ENCODE measurements at places on chromosomes 11 and 22.

GRCh38 chr11:38796281-38796680 lies 2198.2 kb upstream of the RAG2 start:
- no peak for DNase-seq

DNA sequence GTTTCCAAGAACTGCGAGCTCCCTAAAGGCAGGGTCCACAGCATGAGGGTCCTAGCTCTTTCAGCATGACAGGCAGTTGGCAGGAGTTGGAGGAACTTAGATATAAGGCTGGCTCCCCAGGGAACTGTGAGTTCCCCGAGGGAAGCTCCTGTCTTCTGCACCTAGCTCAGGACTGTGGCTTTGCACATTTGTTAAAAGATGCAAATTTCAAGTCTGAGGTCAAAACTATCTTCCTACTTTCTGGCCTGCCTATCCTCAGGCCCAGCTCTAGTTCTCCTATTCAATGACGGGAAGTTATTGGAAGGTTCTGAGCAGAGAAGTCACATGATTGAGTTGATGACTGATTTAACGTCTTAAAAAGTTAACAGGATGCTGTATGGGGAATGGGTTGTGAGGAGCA lies 11.7 kb upstream of the UCP3 start:
- DNase-seq = no peak

DNA sequence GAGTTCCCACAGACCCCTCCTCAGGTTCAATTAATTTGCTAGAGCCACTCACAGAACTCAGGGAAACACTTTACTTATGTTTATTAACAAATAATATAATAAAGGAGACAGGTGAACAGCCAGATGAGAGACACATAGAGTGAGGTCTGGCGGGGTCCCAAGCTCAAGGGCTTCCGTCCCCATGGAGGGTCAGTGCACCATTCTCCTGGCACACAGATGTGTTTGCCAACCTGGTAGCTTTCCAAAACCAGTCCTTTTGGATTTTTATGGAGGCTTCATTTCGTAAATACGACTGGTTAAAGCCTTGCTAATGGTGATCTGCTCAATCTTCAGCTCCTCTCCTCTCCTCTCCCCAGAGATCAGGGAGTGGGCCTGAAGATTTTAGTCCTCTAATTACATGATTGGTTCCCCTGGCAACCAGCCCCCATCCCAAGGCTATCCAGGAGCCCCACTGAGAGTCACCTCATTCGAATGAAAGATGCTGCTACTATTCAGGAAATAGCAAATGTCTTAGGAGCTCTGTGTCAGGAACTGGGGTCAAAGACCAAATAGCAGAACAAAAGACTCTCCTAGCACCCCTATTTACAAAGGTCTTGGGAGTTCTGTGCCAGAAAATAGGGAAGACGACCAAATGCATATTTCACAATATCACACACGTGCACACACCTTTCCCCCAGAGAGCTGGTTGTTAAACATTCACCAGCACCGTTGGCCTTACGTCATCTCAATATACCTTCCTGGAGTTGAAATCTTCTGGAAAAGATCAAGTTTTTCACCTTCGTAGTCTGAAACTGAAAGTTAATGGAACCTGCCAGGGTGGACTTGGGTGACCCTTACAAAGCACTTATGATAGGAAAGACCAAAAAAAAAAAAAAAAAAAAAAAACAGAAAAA lies 23.8 kb upstream of the CAPRIN1 start:
- no peak for DNase-seq

- DNase-seq = no peak
These were observed 7.3 kb downstream of the ARHGAP8 start for GRCh38 chr22:44759430-44760310.

- no peak for DNase-seq
These were observed 6.8 kb downstream of the TOM1 start for GRCh38 chr22:35306350-35306967.

- no peak for DNase-seq
These were observed 544.4 kb downstream of the MIAT start for GRCh38 chr22:27201741-27202140.

DNA sequence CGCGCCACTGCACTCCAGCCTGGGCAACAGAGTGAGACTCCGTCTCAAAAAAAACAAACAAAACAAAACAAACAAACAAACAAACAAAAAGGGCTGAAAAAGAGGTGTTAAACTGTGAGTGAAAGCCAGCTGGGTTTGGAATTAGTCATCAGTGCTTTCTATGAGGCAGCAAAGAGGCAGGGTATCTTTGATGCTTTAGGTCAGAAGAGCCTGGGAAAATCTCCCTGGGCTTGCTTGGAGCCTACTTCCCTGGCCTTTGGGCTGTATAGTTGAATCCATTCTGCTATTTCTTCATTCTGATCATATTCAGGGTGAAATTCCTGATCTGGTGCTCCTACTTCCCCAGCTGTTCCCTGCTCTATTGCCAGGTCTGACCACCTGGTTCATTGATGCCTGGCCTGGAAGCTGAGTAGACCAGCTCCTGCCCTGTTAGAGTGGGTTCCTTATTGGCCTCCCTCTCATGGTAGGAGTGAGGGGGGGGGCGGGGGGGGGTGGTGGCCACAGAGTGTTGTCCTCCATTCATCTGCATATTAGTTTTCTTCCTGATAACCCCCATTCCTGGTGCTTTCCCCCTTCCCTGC lies 65.6 kb downstream of the INSC start:
- no peak for DNase-seq

GRCh38 chr11:110097459-110098012 lies 4.3 kb downstream of the ZC3H12C start:
- no peak for DNase-seq

GRCh38 chr22:31005535-31005934 lies 36.5 kb downstream of the TUG1 start:
- DNase-seq = no peak

GRCh38 chr11:69893631-69894030 lies 74.4 kb upstream of the FGF3 start:
- no peak for DNase-seq

- DNase-seq = no peak
These were observed 7.2 kb downstream of the CCS start for GRCh38 chr11:66600219-66600618.

- DNase-seq = no peak
These were observed 125.9 kb downstream of the CWF19L2 start for GRCh38 chr11:107331728-107332127.

- peak; percentile 86 for DNase-seq
These were observed 1.4 kb upstream of the GGA1 start for GRCh38 chr22:37607010-37607934.

DNA sequence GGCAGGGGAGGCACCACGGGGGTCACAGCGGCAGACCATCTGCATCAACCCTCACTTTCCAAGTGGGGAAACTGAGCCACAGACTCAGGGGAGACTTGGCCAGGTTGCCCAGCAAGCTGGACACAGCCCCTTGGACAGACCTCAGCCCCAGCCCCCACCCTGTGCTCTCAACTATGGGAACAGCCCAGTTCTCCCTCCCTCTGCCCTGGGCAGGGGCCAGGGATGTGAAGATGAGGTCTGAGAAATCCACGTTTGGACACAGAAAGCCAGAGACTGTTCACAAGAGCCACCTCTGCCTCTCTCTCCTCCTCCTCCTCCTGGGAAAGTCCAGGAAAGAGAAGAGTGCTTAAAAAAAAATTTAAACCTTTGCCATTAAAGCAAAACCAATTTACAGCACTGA lies 50.1 kb downstream of the ELFN2 start:
- DNase-seq = no peak

GRCh38 chr11:57167125-57167846 lies 14.5 kb upstream of the LRRC55 start:
- DNase-seq = no peak

DNA sequence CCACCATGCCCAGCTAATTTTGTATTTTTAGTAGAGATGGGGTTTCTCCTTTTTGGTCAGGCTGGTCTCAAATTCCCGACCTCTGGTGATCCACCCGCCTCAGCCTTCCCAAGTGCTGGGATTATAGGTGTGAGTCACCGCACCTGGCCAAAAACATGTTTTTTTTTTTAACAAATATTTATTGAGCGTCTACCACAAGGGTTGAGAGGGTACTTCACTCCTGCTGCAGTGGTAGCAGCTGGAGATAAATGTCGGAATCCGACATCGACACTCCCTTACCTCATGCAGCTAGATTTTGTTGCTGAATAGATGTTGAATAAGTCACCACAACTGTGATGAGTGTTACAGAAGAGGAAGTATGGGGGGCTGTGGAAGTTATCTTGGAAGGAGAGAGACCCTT lies 971 bp downstream of the DNAJB13 start:
- DNase-seq = no peak

DNA sequence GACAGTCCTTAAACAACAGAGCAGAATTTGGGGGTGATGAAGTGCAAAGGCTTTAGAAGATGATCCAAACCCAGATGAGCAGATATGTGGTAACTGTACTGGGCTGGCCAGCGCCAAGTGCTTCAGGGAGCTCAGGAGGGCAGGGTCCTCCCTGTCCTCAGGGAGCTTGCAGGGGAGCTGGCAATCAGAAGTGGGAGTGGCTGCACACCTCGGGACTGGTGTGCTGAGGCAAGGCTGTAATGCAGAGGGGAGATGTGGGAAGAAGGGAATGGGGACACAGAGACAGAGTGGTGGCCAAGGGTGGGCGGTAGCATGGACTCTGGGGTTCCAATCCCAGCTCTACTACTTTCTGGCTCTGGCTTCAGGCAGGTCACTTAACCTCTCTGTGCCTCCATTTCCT lies 235.6 kb upstream of the NCAM1 start:
- DNase-seq = no peak

- DNase-seq = no peak
These were observed 142.4 kb downstream of the MPPED1 start for GRCh38 chr22:43554259-43554636.

DNA sequence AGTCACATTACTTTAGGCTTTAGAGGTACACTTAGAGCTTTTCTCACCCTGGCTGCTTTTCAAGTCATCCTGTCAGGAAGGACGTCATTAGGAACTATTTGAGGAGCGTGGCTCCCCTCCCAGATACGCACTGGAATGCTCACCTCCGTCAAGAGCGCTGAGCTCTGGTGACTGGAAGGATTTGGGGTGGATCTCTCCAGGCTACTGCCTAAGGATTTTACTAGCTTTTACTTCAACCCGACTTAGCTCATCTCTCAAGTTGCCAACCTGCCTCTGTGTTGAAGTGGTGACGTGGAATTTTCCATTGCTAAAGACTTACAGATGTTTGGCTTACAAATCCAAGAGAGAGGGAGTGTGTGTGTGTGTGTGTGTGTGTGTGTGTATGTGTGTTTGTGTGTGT lies 355.3 kb upstream of the CCDC90B start:
- no peak for DNase-seq

- DNase-seq = no peak
These were observed 67.9 kb downstream of the PIWIL4 start for GRCh38 chr11:94635072-94635471.

DNA sequence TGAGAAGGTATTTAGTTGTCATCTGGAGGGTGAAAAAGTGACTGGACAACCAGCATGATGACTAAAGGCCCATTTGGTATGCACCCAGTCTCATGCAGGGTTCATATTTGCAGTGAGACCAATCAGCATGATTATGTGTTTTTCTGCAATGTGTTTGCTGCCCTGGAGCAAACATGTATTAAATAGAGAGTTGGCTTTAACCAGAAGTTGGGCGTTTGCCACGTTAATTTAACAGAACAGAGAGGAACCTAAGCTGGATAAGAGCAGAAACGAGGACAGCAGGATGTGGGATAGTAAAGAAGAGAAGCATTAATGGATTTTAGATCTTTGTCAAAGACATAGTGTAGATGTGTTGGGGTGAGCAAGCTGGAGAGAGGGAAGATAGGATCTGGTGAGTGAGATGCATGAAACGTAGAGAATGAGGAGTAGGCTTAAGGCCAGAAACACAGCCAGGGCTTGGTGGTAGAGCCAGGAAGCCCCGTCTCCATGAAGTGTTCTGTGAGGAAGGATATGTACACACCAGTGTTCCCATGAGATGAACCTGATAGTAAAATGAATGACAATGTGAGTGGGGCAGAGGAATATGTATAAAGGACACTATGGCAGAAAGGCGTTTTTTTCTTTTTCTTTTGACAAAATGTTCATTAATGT lies 164.0 kb upstream of the PDGFD start:
- no peak for DNase-seq

GRCh38 chr11:111826322-111826950 lies 44.9 kb downstream of the ALG9 start:
- DNase-seq = no peak

- no peak for DNase-seq
These were observed 673 bp upstream of the MYO7A start for GRCh38 chr11:77127235-77127911.

- peak; percentile 7 for DNase-seq
These were observed 67.7 kb downstream of the BCL2L13 start for GRCh38 chr22:17705951-17706900.

DNA sequence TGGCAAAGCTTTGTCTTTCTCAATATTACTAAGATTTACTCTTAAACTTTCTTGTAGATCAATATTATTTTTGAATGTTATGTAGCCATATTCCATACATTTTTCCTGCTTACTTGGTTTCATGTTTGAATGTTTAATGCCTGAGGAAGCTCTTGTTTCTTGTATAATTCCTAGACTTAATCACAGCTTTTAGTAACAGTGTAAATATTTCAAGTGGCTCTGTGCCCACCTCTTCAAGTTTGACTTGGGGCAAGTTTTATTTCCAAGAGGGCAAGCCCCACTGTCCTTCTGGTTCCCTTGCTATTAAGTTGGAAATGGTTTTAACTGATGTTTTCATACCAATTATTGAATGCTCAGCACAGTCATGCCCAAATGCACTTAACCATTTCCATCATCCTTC lies 1004.1 kb downstream of the OPCML start:
- no peak for DNase-seq

GRCh38 chr11:65857500-65857852 lies 504 bp downstream of the CFL1 start:
- DNase-seq = no peak

GRCh38 chr11:120137187-120137610 lies 714 bp downstream of the TRIM29 start:
- DNase-seq = no peak

DNA sequence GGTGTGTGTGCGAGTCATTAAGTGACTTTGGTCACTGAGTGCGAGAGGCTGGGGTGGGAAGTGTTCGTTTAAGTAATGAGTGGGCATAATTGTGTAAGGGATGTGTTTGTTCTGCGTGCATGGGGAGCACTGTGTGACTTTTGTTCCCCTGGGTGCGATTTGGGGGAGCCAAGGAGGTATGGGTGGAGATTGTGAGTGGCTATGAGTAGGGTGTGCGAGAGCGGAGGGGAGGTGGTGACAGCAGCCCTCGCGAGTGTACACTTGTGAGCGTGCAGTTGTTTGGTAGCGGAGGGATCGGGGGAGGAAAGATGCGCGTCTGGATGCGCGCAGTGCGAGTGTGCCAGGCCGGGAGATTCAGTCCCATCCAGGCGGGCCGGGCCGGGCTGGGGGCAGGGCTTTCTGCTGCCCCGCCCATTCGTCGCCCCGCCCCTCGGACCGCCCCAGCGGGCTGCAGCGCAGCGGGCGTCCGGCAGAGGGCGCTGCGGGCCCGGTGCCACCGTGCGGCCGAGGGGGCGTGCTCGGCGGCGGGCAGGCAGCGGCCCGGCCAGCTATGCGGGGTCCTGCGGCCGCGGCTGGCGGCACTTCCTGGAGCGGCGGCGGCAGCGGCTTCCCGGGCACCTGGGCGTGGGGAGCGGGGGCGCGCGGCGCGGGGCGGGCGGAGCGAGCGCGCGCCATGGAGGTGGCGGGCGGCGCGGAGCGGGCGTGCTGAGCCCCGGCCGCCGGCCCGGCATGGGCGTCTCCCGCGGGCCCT lies at the start of gene DGKZ:
DGKZ (plus strand) TSS at position 578 of the 751 bp plus-strand sequence. CDS start 197 bp downstream, outside the sequence.
- peak; percentile 78 for DNase-seq

GRCh38 chr11:36081274-36081945 lies 137.5 kb downstream of the LDLRAD3 start:
- no peak for DNase-seq

- no peak for DNase-seq
These were observed 140.6 kb upstream of the RASSF10 start for GRCh38 chr11:12868315-12869073.

- no peak for DNase-seq
These were observed 8.3 kb downstream of the TBC1D22A start for GRCh38 chr22:46770726-46771125.
